ENCODE measurements at places on chromosomes 7 and 10. TPM values are rescaled to one million over a fixed set of nuclear protein-coding genes. Genes with fewer than 3 reads are reported as not detected.

CABCOCO1 gene
- not detected for total RNA-seq

ADAMTS14 gene
- 0.50 TPM for total RNA-seq

TRPV5 gene
- not detected for total RNA-seq

NYAP1 gene
- 0.59 TPM for total RNA-seq

STEAP4 gene
- 40.5 TPM for total RNA-seq

PLCE1 gene
- total RNA-seq, result 4.9 TPM

VSTM4 gene
- total RNA-seq, result 5.3 TPM

PLAC9 gene
- 116 TPM for total RNA-seq

BICC1 gene
- total RNA-seq, result 105 TPM

C10orf88 gene
- 5.4 TPM for total RNA-seq

FAM25C gene
- total RNA-seq, result not detected

CHST15 gene
- total RNA-seq, result 17.1 TPM

PODXL gene
- 3.7 TPM for total RNA-seq

CEP41 gene
- total RNA-seq, result 7.9 TPM

NEUROD6 gene
- not detected for total RNA-seq

LRRC4 gene
- not detected for total RNA-seq

ECHS1 gene
- total RNA-seq, result 73.4 TPM

TEX47 gene
- not detected for total RNA-seq

FFAR4 gene
- total RNA-seq, result not detected
